ENCODE measurements at places on chromosomes 2 and 18.
A peak's percentile ranks its signal among the peaks of the same experiment; 100 is the strongest.

GRCh38 chr2:104658144-104658835 is 195.6 kb upstream of the POU3F3 start:
- DNase-seq = no peak

GRCh38 chr2:46073540-46074046 is 223.6 kb upstream of the EPAS1 start:
- DNase-seq = peak; percentile 78

GRCh38 chr2:45883603-45884000 is 232.1 kb downstream of the PRKCE start:
- DNase-seq = no peak

DNA sequence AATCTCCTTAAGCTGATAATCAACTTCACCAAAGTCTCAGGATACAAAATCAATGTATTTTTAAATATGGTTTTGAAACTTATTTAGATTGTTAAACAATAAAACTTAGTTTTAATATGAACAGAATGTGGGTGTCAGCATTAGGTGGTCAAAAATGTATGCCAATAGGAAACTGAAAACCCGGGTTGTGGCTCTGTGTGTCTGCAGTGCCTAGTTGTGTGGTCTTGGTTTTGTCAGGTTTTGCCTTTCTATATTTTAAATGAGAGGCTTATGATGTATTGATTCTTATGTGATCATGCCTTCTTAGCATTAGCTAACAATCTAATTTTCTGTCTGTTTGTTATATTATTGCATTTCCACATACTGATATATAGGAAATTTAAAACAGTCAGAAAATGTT is 227.8 kb downstream of the ZNF407 start:
- DNase-seq = no peak

GRCh38 chr2:196592331-196592910 is 47.1 kb upstream of the CCDC150 start:
- no peak for DNase-seq

Measured in H54 (cell line).